ENCODE measurements at places on chromosomes 12 and 14.

DNA sequence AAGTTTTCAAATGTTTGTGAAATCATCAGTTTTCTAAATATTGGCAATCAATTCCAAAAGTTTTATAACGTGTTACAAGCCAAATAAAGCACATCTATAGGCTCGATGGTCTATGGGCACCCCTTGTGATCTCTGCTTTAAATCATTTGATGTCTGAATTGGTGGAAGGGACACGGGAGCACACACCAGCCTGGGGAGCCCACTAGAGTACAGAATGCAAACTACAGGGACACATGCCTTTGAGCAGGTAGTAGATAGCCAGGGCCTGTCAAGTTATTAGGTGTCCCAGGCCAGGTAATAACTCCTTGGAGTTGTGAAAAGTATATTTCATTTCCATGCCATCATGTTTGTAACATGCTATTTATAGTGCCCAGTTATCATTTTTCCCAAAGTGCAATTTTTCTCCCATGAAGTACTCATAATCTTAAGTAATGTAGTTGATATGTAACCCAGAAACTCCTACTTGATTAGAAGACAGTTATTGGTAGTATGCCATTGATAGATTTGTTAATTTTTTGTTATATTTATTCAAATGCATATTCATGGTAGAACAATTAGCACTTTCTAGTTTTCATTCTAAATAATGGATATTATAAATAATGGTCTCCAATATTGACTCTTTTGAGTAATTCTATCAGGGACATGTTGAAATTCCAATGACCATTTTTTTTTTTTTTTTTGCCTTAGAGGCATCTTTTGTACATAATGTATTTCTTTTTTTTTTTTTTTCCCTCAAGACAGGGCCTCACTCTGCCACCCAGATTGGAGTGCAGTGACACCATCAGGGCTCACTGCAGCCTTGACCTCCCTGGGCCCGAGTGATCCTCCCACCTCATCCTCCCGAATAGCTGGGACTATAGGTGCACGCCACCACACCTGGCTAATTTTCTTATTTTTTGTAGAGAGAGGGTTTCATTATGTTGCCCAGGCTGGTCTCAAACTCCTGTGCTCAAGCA, 96.9 kb upstream of the FGD4 start:
- no peak for DNase-seq

- no peak for DNase-seq
Observed at GRCh38 chr12:5051334-5051733, 7.7 kb downstream of the KCNA5 start.

GRCh38 chr14:39762576-39763401, 330.6 kb upstream of the FBXO33 start:
- no peak for DNase-seq

- no peak for DNase-seq
Observed at GRCh38 chr14:66239589-66239988, 246.6 kb upstream of the CCDC196 start.

DNA sequence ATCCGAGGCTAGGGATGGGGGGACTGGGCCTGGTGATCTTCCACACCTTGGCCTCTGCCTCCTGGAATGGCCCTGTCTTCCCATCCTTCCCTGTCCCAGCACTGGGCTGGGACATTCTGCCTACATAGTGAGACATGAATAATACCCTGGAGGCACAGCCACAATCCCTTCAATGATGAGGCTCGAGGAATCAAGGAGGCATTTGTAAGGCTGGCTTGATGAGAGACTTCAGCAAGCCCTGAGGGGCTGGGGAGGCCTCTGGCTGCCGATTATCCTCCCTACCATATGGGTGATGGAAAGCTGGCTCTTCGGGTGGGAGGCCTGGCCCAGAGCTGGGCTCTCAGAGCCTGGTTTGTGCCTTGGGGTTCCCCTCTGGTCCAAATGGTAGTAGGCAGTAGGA, 92.5 kb downstream of the CALM1 start:
- DNase-seq = no peak

DNA sequence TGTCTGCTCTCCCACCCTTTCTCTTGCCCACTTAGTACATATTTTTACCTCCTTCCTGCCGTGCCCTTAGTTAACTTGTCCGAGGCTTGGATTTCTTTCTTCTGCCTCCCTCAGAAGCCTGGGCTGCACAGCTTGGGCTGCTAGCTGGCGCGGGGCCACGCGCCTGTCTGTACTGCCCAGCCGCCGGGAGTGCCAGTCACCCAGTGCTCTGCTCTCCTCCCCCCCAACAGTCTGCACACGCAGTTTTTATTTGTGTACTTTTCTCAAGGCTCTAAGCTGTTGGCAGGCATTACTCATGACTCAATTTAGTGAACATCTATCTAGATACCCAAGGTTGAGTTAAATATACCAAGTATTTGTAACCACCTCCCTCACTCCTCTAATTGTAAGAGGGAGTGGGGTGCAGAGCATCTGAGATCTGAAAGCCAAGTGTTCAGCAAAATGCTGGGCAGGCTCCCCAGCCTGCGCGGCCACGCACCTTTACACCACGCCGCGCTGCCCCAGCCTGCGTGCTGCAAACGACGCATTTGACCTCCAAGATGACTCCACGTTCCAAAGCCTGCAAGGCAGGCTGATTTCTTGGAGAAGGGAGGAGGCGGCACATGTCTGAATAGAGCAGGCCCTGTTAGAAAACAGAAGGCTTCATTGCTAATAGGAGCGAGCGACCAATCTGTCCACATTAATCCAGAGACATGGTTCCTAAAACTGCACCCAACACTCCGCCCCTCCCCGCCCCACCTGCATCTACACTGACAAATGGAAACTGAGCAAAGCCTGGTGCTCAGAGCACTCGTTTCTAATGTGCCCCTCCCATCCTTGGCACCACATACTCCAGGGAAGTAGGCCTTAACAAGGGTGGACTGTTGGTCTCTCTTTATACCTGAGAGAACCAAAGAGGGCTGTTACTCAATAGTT, 18.2 kb upstream of the CACNA2D4 start:
- no peak for DNase-seq

GRCh38 chr12:42794806-42795205, 205.3 kb upstream of the PRICKLE1 start:
- no peak for DNase-seq

DNA sequence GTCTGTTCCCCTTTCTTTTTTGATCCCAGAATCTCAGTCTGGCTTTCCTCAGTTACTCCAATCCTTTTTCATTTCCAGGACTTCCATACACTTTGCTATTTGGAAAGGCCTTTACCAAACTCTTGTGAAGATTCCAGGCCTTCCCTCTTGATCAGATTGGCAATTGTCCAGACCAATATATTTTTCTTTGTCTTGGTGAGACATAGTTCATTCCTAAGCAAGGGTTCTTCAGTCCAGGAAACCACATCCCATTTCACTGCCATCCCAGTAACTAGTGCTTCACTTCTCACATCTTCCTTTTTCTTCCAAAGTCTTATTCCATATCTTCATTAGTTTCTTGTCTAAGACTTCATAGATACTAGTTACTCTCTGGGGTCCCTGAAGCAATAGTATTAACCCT, 2.1 kb upstream of the PTPRQ start:
- DNase-seq = no peak

- no peak for DNase-seq
Observed at GRCh38 chr12:79373896-79374499, 316.8 kb downstream of the PAWR start.

- no peak for DNase-seq
Observed at GRCh38 chr12:59744564-59744963, 148.7 kb downstream of the SLC16A7 start.

- DNase-seq = no peak
Observed at GRCh38 chr14:75294649-75295033, 16.0 kb downstream of the FOS start.

Measured in stimulated activated CD8-positive, alpha-beta memory T cell treated with anti-CD3 and anti-CD28 coated beads, Interleukin-4, amount 100 ng/mL, for 24 hours (primary cell).